ENCODE measurements at places on chromosomes 3 and 15.

- DNase-seq, result no peak
These were observed 9.8 kb downstream of the CCR5AS start for GRCh38 chr3:46397111-46397510.

DNA sequence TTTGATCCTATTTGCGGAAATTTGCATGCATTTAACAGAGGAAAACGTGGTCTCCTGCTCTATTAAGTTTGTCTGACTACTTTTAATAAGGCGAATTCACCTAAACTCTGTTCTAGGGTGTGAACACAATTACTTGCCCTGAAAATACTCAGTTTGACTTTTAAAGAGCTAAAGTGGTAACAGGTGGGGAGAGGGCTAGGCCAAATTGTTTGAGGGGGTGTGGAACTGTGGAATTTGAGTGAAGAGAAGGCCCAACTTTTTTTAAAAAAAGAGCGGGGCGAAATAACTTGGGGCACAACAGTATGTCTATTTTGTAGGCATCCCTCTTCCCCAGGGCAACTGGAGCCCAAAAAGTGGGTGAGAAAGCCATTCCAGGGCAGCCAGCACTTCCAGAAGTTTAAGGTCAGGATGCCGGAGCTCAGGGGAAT lies 580 bp upstream of the FXR1 start:
- DNase-seq, result no peak

DNA sequence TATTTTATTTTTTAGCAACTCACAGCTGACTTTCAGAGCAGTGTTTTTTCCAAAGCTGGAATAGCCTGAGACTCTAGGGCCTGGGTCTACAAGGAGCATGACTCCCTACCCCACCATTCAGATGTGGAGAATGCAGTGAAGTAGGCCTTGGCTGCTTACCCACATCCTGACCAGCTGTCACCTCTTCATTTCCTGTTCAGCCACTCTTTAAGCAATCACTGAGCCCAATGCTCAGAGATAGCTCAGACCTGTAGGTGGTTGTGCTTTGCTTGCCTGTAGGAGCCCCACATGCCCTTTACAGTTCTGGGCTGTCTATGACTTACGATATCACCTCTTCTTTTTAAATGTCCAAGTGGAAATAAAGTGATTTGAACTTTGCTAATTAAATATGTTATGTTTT lies 148.1 kb downstream of the NEK11 start:
- DNase-seq, result no peak

DNA sequence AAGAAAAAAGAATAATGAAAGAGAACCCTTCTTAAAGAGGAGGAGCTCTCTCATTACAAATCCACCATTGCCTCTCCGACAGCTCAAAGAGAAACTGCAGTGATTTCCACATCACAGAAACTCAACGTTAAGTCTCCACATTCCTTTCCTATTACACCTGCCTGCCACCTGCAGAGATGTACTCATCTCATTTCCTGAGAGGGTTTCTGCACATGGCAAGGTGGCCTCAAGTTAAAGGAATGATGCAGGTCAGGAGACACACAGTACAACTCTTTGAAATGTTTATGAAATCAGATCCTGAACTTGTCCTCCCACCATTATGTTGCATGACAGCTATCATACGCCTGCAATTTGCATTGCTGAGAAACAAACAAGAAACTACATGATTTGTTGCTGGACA lies 458.4 kb upstream of the ADAMTS9 start:
- DNase-seq, result no peak

DNA sequence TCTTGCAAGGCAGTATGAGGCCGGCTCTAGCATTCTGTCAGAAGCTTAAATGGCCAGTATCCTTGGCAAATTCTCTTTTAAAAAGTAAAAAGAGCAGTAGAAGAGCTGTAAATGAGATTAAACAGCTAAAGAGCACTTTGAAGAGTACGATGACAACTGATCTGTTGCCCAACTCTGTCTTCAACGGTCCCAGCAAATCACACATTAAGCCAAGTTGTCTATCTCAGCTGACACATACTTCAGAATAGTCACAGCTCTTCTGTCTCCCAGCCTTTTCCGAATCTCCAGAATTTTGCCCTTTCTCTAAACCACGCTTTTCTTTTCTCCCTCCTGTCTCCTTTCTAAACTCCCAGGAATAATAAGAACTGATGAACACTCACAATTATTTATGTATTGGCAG lies 51.7 kb downstream of the PRICKLE2 start:
- DNase-seq, result no peak

DNA sequence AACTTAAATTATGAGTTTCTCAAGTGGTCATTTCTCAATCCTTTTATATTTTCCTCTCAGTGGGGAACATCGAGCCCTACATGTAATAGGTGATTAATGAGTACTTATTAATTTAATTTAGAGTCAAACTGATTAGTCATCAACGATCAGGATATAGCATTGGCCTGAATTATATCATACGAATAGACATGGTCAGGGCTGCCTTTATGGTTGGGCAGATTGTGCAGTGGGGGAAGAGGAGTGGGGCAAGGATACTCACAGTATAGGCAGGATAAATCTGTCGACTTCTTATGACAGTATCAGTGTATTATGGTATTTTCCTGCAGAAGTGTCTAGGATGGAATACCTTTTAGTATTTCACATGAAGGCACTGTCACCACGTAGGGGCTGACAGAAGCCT lies 27.0 kb downstream of the C2CD4A start:
- DNase-seq, result no peak

GRCh38 chr3:43581343-43581742 lies 40.5 kb downstream of the ANO10 start:
- DNase-seq, result no peak

- DNase-seq, result no peak
These were observed 193.6 kb downstream of the UACA start for GRCh38 chr15:70569714-70570231.

GRCh38 chr3:131353986-131354385 lies 27.6 kb upstream of the NUDT16 start:
- no peak for DNase-seq

- DNase-seq, result no peak
These were observed 621.8 kb downstream of the MECOM start for GRCh38 chr3:169041677-169042171.

DNA sequence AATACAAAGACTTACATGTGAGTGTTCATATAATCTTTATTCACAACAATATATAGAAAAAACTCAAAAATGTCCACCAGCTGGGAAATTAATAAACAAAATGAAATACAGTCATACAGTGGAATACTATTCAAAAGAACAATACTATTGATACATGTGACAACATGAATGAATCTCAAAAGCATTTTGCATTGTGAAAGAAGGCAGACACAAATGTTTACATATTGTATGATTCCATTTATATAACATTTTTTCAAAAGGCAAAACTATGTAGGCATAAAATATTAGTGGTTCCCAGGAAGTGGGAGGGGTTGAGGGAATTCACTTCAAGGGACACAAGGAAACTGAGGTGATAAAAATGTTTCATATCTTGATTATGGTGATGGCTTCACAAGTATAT lies 303.2 kb downstream of the CTNNB1 start:
- DNase-seq, result no peak

DNA sequence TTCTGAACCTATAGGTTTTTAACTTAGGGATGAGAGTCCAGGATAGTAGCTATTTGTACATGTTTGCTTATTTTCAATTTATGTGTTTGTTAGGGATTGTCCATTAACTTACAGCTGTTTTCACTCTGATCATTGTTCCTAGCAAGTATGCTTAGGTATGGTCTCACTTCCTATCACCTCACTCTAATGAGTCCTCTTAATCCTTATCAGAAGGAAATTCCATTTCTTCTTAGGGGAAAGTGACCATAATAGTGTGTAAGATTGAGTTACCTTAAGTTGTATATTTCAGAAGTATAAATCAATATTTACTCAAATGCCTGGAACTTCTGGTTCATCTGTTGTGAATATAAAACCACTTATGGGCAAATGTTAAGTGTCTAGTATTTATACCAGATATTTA lies 53.0 kb downstream of the PIAS1 start:
- no peak for DNase-seq

GRCh38 chr3:58093574-58094195 lies 85.5 kb downstream of the FLNB start:
- DNase-seq, result no peak

DNA sequence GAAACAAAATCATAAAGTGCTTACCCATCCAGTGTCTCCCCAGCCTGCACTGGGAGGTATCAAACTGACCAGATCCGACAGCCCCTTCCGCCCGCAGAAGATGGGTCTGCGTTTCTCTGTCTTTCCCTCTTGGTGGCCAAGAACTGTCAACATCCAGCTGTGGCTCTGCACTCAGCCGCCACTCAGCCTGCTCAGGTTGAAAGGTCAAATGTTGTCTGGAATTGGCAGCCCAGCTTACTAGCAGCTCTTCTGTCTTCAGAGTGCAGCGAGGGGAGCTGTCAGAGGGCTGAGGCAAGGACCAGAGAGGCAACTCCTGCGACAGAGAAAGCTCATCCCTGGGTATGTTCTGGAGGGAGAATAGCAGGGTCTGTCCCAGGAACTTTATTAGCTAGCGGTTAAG lies 45.4 kb downstream of the GOLGA6L2 start:
- DNase-seq, result no peak

- DNase-seq, result no peak
These were observed 239.3 kb downstream of the ALCAM start for GRCh38 chr3:105606016-105606415.

DNA sequence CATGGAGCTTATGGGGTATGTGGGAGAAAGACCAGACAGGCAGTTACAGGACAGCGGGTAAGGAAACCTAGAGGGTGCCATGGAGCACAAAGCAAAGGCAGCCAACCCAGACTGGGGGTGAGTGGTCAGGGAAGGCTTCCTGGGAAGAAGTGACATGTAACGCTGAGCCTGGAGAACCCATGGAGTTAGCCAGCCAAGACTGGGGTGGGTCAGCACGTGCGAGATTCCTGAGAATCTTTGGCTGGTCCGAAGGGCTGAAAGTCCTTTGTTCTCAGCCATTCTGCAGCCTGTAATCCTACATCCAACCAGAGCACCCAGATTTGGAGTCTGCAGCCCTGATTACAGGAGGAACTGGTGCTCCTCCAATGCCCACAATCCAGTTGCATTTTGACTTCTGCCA lies 120.1 kb upstream of the WNT5A start:
- no peak for DNase-seq

GRCh38 chr3:66484106-66484844 lies 16.5 kb downstream of the LRIG1 start:
- no peak for DNase-seq

GRCh38 chr15:81643771-81644170 lies 269.8 kb upstream of the TMC3 start:
- no peak for DNase-seq

DNA sequence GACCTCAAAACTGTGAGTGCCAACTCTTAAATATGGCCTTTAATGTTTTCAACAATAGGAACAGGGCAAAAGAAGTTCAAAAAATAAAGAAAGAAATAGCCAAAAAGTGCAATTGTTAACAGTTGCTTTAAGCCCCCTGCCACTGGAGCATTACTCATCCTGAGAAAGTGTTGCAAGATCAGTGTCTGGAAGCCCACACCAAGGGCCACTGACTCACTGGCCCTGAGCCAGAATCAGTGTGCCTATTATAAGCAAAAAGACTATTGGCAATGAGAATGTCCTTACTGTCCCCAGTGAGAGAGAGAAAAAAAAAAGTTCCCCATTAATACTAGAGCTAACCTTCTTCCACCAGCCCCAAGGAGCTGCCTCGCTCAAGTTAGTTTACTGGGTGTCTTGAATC lies 480.1 kb upstream of the ZNF385D start:
- DNase-seq, result no peak

DNA sequence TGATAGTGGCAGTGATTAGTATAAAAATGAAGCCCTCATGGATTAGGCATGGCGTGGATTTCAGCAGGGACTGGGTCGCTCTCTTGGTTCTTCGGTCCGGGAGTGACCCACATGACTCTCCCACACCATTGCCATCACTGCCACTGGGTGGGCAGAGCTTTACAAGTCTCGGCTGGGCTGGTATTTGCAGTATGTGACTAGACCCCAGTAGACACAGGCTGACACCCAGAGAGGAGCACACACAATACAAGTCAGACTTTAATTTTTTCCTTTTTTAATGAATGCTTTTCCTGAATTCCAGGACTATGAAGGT lies 1.5 kb downstream of the SV2B start:
- no peak for DNase-seq

- DNase-seq, result no peak
These were observed 60.7 kb downstream of the AGTR1 start for GRCh38 chr3:148758303-148758884.

DNA sequence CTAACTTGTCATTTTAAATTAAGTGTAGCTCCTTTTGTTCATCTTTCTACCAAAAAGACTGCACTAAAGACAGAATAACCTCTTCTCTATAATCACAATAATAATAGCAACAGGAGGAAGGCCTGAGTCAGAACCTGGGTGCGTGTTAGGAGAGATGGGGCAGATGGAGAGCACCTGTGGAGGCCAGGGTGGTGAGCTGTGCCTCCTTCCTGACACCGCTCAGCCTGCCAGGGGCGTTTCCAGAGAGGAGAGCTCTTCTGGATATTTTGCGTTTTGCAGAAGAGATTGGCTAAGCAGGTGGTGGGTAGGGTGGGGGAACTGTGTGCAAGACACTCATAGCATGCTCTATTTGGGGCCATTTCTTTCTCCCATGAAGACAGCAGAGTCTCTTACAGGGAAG lies 83.5 kb downstream of the MEGF11 start:
- DNase-seq, result no peak

DNA sequence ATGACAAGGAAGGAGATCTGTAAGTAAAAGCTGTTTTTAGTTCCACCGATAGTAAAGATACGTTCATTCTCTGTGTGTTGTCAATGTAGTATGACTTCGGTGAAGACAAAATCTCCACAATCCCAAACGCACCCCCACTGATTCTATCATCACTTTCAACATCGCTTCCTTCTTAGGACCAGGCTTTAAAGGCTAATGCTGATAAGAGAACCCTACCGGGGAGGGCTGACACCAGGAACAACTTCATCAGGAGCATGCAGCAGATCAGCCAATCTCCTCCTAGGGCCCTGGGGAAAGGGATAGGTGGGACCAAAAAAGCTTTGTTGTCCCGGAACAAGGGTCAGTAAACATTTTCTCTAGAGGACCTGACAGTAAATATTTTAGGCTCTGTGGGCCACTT lies 334.1 kb downstream of the VPS13C start:
- no peak for DNase-seq

GRCh38 chr3:103218146-103218545 lies 783.3 kb downstream of the ZPLD1 start:
- DNase-seq, result no peak

DNA sequence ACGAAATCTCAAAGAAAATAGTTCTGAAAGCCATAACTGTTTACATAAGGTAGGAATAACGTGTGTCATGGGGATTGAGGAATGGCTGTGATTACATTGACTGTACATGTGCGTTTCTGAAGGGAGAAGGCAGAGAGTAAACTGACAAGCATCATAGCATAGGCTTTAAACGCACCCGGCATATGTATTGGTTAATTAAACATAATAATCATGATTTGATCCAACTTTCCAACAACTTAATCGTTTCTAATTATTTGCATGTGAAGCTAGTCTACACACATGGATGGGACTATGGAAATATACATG lies 3.3 kb downstream of the TMEM108 start:
- DNase-seq, result no peak
